ENCODE measurements at places on chromosomes 2 and 18. TPM values are rescaled to one million over a fixed set of nuclear protein-coding genes. Genes with fewer than 3 reads are reported as not detected.

UGT1A4 gene
- polyA plus RNA-seq = not detected

BCL11A gene
- 13.6 TPM for polyA plus RNA-seq

DNA sequence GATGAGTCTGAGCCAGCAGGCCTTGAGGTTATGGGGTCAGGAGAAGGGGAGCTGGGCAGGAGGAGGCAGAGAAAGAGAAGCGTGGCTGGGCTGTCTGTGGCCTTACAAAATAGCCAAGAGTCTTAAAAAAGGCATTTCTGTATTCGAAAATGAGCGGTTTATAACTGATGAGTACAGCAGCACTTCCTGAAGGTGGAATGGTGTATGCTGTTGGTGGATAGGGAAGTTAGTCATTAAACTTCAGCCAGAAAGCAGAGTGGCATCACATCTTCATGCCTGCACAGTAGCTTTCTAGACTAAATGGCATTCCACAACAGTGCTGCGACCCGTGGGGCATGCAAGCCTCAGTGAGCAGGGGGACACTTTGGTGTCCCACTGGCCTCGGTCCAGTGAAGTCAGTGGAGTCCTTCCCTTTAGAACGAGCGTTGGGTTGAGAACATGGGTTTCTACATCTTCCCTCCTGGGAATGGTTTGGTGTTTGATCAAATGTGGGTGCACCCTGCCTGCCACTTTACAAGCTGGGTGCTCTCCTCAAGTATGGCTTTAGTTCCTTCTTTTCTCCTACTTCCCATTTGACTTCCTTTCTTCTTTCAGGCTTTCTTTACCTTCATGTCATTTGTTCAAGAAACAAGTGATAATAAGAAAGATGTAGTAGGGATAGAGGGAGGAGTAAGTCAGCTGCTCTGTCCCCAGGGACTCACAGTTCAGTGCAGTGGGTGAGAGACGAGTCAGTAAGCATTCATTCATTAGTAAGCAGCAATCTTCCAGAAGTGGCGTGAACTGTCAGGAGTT lies 96.3 kb downstream of the ARMC9 start:
- no peak for DNase-seq

DPP10 gene
- polyA plus RNA-seq = 13.4 TPM

- DNase-seq = no peak
Measured at GRCh38 chr2:29017716-29018435, 36.8 kb downstream of the TOGARAM2 start.

DNA sequence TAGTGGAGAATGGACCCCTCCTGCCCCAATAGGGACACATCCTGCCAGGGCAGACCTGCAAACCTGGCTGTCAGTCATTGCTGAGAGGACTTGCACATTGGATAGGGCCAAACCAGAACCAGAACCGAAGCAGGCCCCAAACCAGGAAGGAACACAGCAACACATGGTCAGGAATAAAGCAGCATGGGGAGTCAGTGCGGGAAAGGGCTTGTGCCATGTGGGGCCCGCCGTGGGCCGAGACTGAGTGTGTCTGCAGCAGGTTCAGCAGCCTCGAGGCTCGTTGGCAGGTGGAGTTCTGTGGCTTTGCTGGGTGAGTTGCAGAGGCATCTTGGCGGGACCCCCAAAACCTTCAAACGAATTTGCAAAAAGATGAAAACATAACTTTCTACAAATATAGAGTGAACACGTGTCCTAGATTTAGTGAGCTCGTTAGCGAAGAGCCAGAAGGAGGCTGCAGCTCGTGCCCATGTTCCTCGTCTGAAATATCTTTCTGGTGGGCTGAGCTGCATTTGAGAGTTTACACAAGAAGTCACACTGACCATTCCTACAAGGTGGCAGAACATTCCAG lies 44.9 kb upstream of the LDLRAD4 start:
- no peak for DNase-seq

DNA sequence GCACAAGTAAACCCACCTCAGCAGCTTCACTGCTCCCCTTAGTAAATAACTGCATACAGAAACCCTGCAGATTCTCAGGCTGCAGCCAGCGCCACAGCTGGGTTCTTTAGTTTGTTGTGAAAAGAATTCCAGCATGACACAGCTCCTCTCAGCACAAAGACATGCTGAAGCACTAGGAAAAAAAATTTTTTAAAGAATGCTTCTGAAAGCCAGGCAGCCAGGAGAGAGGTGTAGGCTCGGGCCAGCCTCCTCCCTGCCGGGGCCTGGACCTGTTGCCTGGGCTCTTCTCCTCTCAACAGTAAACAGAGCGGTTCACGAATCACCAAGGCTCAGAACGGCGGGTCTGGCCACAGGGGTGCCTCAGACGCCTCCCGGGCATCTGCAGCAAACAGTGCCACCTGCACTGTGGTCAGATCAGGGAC lies 95.7 kb upstream of the POU3F3 start:
- peak; percentile 28 for DNase-seq

DNA sequence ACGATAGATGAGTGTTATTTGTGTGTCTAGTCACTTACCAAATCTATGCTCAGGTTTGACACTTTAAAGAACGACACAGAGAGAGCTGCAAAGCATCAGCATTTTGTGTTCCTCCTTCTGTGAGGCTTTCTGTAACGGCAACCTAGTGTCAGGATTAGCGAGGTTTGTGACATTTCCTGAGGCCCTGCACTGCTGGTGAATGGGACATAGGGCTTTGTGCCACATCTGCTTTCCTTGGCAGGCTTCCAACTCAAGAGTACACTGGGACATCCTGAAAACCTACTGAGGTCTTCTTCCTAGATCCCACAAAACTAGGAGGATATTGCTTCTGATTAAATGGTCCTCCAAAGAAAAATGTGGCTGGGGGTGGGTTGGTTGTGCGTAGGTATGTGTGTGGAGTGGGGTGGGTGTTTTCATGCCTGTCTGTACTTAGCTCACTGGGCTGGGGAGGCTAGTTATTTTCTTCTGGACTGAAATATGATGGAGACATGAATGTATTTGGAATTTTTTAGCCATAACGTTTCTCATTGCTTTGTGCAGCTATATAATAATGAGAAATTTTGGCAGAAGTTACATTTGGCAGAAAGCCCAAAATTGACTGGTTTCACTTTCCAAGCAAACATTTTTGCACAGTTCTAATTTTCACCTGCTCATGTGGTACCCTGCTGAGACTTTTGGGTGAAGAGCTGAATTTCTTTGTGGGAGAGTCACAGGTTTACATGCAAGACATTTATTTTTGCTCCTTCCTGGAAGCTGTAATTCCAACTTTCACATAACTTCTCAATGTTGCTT lies 308.4 kb downstream of the XIRP2 start:
- no peak for DNase-seq

FAM124B gene
- 2.8 TPM for polyA plus RNA-seq

DNA sequence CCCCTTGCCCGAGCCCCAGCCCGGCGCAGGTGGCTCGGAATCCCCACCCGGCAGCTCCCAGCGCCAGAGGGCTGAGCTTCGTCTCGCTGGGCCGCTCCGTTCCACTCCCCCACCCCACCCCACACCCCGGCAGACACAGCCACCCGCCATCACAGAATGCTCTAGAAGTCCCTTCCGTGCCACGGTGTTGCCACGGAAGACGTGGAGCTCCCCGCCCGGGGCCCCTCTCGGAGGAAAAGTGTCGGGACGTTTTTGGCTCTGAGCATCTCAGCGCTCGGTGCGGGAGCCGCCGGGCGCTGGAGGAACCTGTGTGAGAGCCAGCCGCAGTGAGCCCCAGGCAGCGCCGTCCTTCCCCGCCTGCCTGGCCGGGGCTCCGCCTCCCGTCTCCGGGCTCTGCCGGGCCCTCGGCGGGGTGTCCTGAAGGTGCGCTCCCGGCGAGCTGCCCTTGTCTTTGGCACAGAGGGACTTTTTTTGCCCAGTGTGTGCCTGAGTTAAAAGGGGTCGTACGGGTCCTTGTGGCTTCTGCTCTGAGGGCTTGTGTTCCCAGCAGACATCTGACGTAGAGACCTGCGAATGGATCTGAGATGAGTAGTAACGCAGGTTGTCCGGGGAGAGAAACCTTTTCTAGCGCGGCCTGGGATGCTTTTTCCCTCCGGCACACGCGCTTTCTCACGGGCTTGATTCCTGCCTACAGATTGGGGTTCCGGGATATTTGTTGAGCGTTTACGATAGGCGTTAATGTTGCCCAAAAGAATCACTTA lies 1.8 kb downstream of the ZCCHC2 start:
- DNase-seq = no peak

GRCh38 chr2:96537066-96537733 lies 648 bp downstream of the ARID5A start:
- no peak for DNase-seq

BMP10 gene
- polyA plus RNA-seq = not detected

DNA sequence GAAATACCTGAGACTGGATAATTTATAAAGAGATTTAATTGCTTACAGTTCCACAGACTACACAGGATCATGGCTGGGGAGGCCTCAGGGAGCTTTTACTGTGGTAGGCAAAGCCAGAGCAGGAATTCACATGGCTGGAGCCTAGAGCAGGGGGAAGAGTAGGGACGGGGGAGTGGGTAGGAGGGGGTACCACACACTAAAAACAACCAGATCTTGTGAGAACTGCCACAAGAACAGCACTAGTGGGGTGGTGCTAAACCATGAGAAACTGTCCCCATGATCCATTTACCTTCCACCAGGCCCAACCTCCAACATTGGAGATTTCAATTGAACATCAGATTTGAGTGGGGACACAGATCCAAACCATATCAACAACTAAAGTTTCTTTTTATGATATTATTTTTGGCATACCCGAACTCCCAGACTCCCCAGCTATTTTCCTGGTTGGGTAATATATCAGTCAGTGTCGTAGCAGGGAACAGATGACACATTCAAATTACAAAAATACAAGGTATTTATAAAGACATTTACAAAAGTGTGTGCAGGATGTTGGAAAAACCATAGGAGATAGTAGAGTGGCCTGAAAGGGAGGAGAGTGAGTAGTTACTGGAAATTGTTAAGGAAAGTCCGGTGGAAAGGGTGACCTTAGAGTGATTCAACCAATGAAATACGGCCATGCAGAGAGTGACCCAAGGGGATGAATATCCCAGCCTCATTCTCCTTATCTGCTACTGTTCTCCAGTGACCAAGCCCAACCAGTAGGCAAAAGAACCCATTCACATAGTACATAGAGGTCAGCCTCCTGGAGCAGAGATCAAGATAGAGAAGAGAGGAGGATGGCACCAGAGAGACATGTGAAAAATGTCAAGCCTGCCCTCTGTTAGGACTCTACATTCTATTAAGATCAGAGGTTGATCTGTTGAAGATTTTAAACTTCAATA lies 8.8 kb downstream of the RPL37A start:
- DNase-seq = no peak

GRCh38 chr2:33530690-33531548 lies 54.5 kb downstream of the RASGRP3 start:
- no peak for DNase-seq

CABYR gene
- polyA plus RNA-seq = 5.8 TPM

DNA sequence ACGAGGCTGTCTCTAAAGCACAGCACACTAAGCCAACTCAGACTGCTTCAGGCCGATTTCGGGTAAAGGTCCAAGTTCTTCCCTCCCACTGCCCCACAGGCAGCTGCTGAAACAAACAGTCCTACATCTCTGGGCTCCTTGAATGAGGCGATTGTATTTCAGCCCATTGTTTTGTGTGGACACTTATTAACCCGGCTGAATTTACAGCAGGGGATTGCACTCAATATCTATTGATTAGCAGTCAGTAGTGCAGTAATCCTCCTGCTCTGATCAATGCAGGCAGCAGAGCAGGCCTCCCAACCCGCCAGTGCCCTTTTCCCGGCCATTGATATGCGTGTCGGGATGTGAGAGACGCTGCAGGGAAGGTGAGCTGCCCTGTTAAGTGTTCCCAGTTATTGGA lies 330.1 kb downstream of the CMPK2 start:
- DNase-seq = no peak

DNA sequence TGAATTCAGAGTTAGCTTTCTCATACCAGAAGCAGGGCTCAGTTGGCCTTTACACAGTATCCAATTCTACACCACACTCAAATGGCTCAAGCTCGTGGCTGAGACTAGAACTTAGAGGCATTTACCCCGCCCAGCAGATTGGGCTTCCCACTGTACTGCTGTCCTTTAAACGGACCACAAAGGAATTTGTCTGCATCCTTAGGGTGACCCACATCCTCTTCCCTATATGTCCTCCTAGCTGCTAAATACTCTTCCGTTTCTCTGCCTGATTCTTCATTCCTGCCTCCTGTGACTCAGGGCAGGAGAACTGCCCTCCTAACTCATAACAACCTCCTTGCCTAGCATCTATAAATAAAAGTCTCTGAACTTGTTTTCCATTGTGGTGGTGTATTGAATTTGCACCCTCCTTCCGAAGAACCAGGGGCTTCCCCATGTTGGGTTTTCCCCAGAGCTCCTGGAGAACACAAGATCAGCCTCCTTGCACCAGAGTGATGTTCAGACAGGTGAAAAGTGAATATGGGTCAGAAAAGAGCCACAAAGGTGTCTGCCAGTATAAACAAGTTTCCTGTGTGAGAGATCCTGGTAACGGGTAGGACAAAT lies 32.0 kb upstream of the MC4R start:
- no peak for DNase-seq

DNA sequence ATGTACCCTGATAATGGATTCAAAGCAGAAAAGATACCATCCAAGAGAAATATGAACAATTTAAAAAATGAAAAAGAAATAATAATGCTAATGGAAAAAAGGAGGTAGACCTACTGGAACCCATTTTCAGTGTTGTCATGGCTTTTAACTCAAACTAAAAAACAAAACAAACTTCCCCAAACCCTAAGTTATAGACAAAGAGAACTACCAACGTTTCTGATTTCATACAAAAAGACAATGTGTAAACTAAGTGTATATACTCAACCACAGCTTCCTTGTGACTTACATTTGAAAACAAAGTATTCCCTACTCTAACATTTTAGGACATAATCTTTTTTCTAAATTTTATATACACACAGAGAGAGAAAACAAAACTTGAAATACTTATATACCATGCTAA lies 45.9 kb downstream of the ACVR1 start:
- DNase-seq = no peak

DNA sequence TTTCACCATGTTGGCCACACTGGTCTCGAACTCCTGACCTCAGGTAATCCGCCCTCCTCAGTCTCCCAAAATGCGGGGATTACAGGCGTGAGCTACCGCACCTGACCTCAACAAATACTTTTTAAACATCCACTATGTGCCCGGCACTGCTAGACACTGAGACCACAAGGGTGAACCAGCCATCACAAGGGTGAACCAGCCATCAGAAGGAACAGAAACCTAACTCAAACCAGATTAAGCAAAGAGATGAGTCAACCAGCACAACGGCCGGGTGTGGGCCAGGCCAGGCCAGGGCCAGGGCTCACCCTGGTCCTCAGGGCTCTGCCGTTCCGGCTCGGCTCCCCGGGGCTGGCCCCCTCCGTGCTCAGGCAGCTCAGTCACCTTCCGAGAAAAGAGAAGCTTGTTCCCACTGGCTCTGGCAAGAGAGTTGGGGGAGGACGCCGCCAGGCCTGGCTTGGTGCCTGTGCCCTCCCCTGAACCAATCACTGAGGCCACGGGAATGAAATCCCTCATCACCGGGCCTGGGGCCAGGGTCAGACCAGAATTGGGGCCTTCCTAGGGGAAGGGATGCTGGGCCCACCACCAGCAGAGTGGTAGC lies 4.4 kb downstream of the TEX44 start:
- no peak for DNase-seq

DNA sequence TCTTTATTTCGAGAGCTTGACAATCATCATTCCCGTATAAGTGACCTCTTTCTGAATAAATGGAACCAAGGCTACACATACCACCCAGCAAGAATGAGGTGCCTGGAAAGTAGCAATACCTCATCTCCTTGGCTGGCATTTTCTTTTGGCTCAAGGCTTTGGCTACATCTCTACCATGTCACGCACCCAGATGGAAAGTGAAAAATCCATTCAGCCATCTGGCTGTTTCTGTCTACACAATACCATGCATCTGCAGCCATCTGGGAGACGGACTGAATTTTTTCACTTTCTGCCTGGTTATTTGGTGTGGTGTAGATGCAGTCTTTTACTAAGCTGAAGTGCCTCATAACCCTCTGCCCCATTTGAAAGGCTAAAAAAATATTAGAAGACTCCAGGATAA lies 566.9 kb downstream of the BCL11A start:
- no peak for DNase-seq

SLC35F5 gene
- 134 TPM for polyA plus RNA-seq
